Vagina (tissue), 2 donors: ENCODE measurements at places on chromosomes 2 and 18. TPM values are rescaled to one million over a fixed set of nuclear protein-coding genes. Genes with fewer than 3 reads are reported as not detected.

GRCh38 chr2:205297846-205298245, 384.5 kb upstream of the NRP2 start:
- no peak for DNase-seq

DNA sequence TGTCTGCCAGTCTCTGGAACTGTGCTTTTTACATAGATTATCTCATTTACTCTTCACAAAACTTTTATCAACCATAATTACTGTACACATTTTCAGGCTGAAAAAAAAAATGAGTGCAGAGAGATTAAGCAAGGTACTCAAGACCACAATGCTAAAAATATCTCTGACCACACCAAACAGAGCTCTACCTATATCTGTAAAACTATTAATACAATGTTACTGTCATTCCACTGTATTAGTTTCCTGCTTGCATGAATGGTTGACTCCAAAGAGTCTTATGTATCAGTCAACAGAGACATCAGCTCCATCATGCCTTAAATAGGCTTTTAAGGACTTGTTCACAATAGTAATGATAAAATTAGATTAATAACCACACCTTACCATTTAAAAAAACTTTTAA, 134.7 kb upstream of the CCDC150 start:
- no peak for DNase-seq

- no peak for DNase-seq
Observed at GRCh38 chr2:174334781-174335251, at the start of gene SP9. SP9 (plus strand) TSS chr2:174334954; CDS start chr2:174335093, 139 bp downstream.

The STK16 gene
- 12.8 TPM for total RNA-seq

The COLEC12 gene
- total RNA-seq = 18.9 TPM
